ENCODE measurements at places on chromosomes 3 and 15. TPM values are rescaled to one million over a fixed set of nuclear protein-coding genes. Genes with fewer than 3 reads are reported as not detected.

Gene UMPS
- total RNA-seq, result 56.4 TPM

Gene SETD2
- 60.8 TPM for total RNA-seq

DNA sequence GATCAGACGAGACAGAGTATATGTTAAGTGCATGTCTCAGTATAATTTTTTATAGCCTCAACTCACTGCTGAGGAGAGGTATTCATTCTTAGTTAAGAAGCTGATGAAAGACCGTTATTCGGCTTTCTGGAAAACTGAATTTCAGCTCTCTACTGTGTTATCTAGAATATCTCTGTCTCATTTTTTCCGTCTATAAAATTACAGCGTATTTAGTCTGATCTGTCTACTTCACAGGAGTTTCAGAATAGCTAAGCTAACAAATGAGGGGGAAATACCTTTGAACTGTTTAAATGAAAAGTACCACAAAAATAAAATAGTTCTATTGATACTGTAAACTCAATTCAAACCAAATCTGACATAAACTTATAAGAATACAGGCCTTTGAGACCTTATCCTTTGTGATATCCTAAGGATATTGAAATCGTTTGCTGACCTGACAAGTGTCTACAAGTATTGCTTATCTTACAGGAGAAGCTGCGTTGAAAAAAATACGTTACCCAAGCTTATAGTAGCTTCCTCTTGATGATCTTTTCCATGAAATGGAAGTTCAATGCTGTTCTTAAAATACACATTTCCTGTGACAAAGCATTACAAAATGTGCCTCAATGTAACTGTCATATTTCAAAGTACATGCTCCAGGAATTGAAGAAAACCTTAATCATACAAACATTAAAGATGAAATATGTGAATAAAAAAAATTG is 104.6 kb downstream of the IL1RAP start:
- no peak for DNase-seq

GRCh38 chr15:92391640-92392039 is 2.0 kb upstream of the ST8SIA2 start:
- DNase-seq, result peak; percentile 65

DNA sequence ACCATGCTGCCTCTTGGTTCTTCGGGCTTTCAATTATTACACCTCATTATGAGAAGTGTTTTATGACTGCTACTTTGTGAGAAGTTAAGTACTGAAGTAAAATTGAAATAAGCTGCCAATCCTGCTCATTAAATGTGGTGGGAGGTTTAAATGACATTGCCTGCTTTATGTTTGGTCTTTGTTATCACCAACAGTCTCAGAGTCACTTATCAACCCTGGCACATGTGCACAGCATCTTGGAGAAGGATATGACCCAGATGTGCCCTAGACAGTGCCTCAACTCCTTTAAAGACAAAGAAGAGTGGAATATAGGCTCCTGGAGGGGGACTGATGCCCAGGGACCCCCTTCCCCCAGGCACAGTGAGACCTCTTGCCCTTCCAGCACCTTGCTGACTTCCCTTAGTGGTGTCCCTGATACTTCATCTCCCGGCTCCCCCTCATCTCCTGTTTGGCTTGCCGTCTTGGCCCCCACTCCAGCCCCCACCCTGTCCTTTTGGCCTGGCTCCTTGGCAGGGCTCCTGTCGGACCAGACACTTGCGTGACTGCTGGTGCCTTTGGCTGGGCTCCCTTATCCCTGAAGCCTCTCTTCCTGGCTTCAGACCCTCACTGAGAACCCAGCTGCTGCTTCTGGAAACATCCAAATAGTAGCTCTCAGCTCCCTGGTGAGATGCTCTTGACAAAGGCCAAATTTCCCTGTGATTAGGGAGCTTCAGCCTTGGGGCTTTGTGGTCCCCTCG is 39.8 kb downstream of the ARHGAP31 start:
- no peak for DNase-seq
